ENCODE measurements at places on chromosomes 3 and 15.
A peak's percentile ranks its signal among the peaks of the same experiment; 100 is the strongest.

DNA sequence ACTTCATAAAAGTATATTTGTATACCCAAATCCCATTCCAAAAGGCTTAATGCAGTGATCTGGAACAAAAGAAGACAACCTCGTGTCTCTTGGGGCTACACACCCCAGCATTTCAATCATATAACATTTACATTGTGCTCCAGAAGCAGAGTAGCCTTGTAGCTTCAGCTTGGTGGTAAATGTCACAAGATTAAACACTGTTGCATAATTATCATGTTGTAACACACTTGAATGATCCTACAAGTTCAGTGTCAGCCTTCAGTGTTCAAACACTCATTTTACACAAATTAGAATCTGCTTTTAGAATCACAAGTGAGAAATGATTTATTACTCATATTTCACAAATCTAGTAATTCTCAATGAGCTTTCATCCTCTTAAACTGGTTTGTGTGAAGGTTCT lies 122.6 kb downstream of the CNTN3 start:
- no peaks in the 10 kb centered on the region for H3K36me3 ChIP-seq
- no peak overlapping the region for H3K27ac ChIP-seq
- H3K27me3 ChIP-seq = no peaks in the 10 kb centered on the region
- H3K4me1 ChIP-seq = no peaks in the 10 kb centered on the region
- H3K4me3 ChIP-seq = no peak overlapping the region

- H3K36me3 ChIP-seq = no peaks in the 10 kb centered on the region
- H3K4me3 ChIP-seq = no peak overlapping the region
These were observed 3.9 kb upstream of the CAMKV start for GRCh38 chr3:49873623-49874022.

DNA sequence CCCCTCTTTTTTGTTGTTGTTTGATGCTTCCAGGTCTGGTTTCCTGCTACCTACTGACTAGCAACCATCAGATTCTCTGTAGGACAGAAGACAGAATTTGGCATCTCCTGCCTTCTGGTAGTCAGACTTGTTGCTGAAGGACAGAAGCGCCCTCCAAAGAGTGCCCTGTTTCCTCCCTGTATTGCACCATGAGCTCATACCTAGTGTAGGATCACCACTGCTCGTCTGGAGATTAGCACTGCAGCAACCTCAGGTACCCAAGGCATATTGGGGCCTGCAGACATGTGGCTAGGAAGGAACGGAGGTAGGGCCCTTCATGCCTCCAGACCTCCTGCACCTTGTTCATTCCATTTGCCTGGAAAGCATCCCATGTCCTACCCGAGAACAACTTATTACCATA lies 78.1 kb downstream of the NPTN start:
- no peak overlapping the region for H3K4me3 ChIP-seq
- H3K36me3 ChIP-seq = peaks cover 8% of the 10 kb centered on the region
- H3K27ac ChIP-seq = no peak overlapping the region

DNA sequence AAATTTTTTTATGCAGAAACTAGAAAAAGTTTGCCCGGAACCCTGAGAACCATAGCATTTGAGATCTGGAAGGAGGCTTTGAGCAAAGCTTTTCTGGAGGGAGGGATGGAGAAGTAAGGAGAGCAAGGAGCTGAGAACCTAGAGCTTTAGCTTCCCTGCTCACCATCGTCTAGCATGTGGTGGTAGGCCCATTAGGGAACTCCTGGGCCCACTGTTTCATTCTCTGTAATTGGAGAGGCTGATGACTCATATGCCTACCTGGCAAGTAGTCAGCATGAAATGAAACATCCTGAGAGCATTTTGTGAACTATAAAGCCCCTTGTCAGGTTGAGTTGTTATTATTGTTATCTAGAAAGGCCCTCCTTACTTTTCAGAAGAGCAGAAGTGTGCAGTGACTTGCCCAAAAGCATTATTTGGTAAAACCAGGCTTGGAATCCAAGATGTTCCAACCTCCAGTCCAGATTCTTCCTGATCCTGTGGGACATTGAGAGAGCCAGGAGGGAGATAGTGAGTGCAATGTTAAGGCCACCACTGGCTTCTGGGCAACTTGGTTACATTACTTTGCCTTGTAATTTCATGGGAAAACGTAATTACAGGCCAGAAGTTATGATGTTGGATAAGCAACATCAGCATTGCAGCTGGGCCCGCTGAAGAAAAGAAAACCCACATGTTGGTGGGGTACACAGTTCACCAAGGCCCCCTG lies 104.5 kb upstream of the BFSP2 start:
- H3K27me3 ChIP-seq = no peaks in the 10 kb centered on the region
- no peak overlapping the region for H3K27ac ChIP-seq
- no peak overlapping the region for H3K4me3 ChIP-seq
- DNase-seq = peak; percentile 19
- H3K4me1 ChIP-seq = peaks cover 11% of the 10 kb centered on the region
- H3K36me3 ChIP-seq = no peaks in the 10 kb centered on the region

DNA sequence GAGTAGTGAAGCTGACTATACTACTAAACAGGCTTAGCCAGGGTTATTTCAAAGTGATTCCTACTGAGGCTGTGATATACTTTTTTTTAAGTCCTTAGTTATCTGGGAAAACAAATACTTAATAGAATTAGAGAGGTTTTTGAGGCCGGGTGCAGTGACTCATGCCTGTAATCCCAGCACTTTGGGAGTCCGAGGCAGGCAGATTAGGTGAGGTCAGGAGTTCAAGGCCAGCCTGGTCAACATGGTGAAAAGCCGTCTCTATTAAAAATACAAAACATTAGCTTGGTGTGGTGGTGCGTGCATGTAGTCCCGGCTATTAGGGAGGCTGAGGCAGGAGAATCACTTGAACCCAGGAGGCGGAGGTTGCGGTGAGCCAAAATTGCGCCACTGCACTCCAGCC lies 34.2 kb downstream of the PRTG start:
- no peaks in the 10 kb centered on the region for H3K36me3 ChIP-seq
- H3K4me1 ChIP-seq = peaks cover 34% of the 10 kb centered on the region
- peak overlapping the region; percentile 30 for H3K27ac ChIP-seq
- no peak overlapping the region for H3K4me3 ChIP-seq
- H3K27me3 ChIP-seq = no peaks in the 10 kb centered on the region

DNA sequence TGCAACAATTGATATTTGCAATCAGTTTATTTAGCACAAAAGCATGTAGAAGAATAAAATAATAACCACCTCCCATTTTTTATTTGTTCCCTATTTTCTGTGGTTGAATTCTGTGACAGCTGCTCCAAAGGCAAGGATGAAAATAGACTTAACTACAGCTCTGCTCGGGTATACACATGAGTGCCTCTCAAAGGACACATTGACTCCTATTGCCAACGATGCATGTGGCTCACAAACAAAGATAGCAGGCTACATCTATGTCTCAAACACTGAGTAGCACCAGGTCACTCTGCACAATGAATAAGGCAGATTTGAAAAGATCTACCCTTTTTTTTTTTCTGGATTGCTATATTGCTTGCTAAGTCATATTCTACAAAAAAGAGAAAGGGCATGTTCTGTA lies 612.9 kb downstream of the ROBO1 start:
- no peaks in the 10 kb centered on the region for H3K27me3 ChIP-seq
- H3K27ac ChIP-seq = no peak overlapping the region
- no peak overlapping the region for H3K4me3 ChIP-seq
- no peaks in the 10 kb centered on the region for H3K36me3 ChIP-seq
- H3K4me1 ChIP-seq = no peaks in the 10 kb centered on the region

DNA sequence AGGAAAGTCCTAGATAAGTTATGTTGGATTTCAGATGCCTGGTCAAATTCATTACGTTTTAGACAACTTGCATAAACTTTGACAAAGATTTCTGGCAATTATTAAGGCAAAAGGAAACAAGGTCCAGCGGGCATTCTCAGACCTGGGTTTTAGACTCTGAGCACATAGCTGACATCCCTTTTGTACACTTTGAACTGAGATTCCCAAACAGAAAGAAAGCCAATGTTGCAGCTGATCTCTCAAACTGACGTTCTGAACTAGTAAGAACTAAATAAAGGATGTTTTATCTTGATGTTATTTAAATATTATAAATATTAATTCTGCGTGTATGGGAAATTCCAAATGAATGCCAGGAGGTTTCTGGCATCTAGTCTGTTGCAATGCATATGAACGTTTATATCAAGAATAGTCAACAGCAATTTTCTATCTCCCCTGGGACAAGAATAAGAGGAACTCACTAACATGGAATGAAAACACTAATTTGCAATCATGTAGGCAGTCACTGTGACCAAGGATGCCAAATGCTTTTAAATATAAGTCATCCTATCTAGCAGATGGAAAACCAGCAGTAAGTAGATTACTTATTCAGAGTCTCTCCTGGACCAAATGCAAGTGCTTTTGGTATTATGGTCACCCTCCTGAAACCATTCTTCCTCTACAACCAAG lies 202.1 kb downstream of the GREM1 start:
- no peak overlapping the region for H3K4me3 ChIP-seq
- H3K27me3 ChIP-seq = no peaks in the 10 kb centered on the region
- H3K27ac ChIP-seq = no peak overlapping the region
- no peak for DNase-seq

DNA sequence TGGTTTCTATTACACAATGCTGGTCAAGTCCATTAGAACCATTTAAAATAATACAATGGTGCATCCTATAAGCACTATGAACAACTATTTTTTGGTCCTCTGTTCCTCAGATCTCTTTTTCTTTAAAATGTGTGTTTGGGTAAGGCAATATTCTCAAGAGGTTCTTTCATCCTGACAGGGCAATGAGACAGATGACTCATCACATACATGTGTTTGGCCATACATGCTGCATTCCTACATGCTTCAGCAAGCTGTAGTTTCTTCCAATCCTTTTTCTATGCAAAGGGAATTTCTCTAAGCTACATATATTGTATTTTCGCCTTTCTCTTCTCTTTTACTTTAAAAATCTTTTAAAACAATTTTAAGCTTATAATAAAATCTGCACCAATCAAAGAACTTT lies 52.7 kb downstream of the OTOL1 start:
- H3K36me3 ChIP-seq = no peaks in the 10 kb centered on the region
- no peak overlapping the region for H3K27ac ChIP-seq
- no peaks in the 10 kb centered on the region for H3K4me1 ChIP-seq

- peaks cover 14% of the 10 kb centered on the region for H3K4me1 ChIP-seq
- peak; percentile 82 for DNase-seq
- no peak overlapping the region for H3K27ac ChIP-seq
- no peak overlapping the region for H3K4me3 ChIP-seq
These were observed 88.0 kb downstream of the LRRK1 start for GRCh38 chr15:101006931-101007691.

- H3K36me3 ChIP-seq = no peaks in the 10 kb centered on the region
- H3K4me3 ChIP-seq = no peak overlapping the region
- H3K4me1 ChIP-seq = no peaks in the 10 kb centered on the region
These were observed 73.4 kb upstream of the PRR23C start for GRCh38 chr3:139117883-139118760.

GRCh38 chr15:74843891-74844299 lies 939 bp upstream of the ULK3 start:
- H3K27me3 ChIP-seq = no peaks in the 10 kb centered on the region
- H3K4me1 ChIP-seq = peaks cover 40% of the 10 kb centered on the region
- peaks cover 10% of the 10 kb centered on the region for H3K36me3 ChIP-seq
- DNase-seq = no peak
- H3K4me3 ChIP-seq = no peak overlapping the region

DNA sequence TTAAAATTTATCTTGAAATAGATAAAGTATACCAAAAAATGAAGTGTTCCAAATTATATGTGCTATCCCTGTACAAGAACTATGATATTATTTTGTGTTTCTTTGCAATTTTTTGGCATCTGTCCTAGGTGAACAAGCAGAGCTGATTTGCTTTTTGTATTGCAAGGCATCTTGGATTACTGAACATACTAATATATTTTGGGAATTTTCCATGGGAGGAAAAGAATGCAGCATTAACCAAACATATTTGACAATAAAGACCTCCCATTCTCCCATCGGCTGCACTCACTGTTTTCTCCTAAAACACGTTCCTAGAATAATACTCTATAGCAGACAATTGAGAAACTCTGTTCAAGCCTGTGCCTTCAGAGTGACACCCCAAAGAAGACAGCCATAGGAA lies 265.1 kb upstream of the ALCAM start:
- H3K4me3 ChIP-seq = no peak overlapping the region
- no peak for DNase-seq
- H3K27ac ChIP-seq = no peak overlapping the region
- H3K4me1 ChIP-seq = no peaks in the 10 kb centered on the region
- no peaks in the 10 kb centered on the region for H3K27me3 ChIP-seq

GRCh38 chr3:55765906-55766701 lies 279.0 kb upstream of the WNT5A start:
- no peak overlapping the region for H3K27ac ChIP-seq
- H3K4me1 ChIP-seq = no peaks in the 10 kb centered on the region
- H3K27me3 ChIP-seq = no peaks in the 10 kb centered on the region
- no peak overlapping the region for H3K4me3 ChIP-seq

DNA sequence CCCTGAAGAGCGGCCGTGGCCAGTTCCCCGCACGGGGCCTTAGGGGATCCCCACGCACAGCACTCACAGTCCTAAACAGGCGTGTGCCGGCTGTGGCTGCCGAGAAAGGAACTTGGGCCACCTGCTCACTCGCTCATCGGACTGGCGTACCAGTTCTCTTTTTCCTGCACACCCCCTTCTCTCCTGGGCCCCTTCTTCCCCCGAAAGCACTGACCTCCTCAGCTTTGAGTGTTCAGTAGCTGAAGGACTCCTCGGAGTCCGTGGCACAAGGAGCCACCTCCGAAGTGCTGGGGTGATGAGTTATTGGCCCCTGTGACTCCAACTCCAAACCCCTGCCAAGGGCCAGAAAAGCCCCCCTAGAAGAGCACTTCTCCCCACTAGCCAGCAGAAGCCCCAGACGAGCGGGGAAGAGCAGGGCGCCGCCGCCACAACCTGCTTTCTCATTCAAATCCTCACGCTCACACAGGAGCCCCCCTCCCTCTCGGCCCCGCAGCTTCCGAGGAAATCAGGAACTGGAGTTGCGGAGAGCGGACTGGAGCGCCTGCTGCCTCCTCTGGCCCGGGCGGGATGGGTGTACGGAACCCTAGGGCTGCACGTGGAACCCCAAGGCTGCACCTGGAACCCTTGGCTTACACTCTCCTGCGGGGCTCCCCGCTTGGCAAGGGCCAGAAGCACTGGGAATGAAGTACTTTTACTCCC lies at the start of gene PLCH1:
PLCH1 (minus strand) TSS at position 446 of the 699 bp plus-strand sequence. CDS start 40,847 bp downstream, outside the sequence.
- H3K36me3 ChIP-seq = no peaks in the 10 kb centered on the region
- DNase-seq = peak; percentile 79
- no peaks in the 10 kb centered on the region for H3K27me3 ChIP-seq
- H3K27ac ChIP-seq = peak within 1 kb of the TSS; percentile 85
- peaks cover 25% of the 10 kb centered on the region for H3K4me1 ChIP-seq

Measured in thyroid gland (tissue), 4 donors.